ENCODE measurements at places on chromosomes 16 and 17.

DNA sequence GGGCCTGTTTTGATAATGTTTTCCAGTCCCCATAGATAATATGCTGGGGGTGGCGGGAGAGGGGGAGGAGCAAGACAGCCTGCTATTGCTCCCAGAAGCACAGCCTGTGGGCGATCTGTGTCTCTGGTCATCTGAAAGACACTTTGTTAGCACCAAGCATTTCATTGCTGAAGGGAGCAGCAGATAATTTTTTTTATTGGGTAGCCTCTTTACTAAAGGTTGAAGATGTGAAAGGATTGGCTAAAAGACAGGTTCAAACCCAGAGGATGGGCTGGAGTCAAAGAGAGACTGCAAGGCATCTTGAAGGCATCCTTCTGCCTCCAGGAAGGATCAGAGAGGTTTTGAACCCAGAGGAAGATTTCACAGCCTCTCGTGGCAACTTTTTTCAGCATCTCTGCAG lies 60.6 kb downstream of the C17orf67 start:
- no peak for DNase-seq

DNA sequence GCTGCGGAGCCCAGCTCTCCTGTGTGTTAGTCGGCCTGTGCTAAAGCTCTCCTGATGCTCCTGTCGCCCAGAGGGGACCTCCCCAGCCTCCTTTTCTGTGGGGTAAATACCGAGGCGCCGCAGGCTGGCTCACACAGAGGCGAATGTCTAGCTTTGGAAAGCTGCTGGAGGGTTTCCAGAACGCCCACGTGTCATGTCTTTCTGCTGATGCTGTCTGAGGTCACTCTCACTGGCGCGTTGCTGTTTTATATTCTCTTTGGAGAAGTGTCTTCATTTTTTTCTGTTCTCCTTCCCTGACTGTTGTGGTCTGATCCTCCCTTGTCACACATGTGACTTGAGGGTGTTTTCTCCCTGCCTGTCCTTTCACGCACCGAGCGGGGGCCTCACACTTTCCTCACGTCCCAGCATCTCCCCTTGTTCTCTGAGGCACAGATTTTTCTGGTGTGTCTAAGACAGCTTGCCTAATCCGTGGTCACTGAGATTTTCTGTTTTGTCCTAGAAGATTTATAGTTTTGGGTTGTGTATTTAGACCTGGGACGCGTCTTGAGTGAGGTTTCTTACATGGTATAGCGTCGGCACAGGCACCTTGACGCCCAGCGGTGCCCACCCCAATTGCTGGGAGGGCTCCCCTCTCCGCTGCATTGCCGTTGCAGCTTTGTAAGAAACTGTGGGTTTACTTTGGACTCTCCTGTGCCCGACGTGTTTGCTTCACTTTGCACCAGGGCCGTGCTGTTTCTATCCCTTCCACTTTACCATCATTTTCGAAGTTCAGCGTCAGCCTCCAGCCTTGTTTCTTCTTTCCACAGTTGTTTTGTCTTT lies 92.1 kb upstream of the ZNF750 start:
- no peak for DNase-seq

- DNase-seq: no peak
Measured at GRCh38 chr16:22634954-22635353, 124.3 kb downstream of the NPIPB5 start.

DNA sequence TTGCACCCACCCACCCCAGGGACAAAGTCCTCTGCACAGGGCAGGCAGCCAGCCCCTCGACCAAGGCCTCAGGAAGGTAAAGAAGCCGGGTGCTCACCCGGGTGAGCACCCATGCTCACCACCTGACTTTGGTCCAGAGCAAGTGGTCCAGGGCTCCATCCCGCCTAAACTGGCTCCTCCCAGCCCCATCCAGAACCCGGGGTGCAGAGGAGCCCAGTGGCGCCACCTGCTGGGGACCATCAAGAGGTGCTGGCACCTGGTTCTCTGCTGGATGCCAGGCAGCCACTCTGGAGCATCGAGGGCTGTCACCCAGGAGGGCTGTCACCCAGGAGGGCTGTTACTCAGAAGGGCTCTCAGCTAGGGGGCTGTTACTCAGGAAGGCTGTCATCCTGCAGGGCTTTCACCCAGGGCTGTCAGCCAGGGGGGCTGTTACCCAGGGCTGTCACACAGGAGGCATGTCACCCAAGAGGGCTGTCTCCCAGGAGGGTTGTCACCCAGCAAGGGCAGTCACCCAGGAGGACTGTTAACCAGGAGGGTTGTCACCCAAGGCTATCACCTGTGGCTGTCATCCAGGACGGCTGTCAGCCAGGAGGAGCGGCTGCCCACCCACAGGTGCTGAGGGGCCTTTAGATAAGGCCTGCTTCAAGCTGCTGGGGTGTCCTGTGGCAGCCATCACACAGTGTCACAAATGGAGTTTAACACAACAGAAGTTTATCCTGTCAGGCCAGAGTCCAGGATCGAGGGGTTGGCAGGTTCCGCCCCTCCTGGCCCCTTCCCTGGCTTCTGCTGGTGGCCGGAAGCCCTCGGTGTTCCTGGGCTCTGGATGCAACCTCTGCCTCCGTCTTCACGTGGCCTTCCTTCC lies 98.5 kb downstream of the TNFRSF13B start:
- no peak for DNase-seq

- DNase-seq: no peak
Measured at GRCh38 chr16:48555597-48556242, 54.3 kb downstream of the N4BP1 start.

GRCh38 chr16:630249-630814 lies 453 bp upstream of the WFIKKN1 start:
- no peak for DNase-seq

- no peak for DNase-seq
Measured at GRCh38 chr17:68328676-68329075, 37.4 kb downstream of the ARSG start.

DNA sequence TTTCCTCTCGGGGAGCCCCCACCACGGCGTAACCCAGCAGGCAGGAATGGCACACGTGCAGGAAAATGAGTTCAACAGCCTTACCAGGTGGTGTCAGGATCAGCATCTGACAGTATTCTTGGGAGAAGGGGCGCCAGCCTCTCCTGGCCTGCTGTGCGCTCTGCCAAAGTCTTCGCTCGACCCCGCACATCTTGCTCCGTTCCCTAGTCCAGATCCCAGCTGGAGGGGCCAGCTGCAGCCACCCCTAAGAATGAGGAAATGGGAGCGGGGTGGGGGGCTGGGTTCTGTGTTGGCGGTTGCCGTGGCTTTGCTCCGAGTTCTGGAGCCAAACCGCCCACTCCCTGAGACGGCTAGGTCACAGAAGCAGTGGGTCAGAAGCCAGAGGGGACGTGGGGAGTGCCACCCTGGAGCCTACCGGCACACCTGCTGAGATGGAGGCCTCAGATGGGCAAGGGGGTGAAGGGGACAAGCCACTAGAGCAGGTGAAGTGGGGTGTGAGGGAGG lies at the start of gene CHCT1:
Gene CHCT1, plus strand, starts transcription at position 328 of the 504 bp plus-strand sequence. Its CDS starts 104 bp downstream, at position 432.
- no peak for DNase-seq

- DNase-seq: no peak
Measured at GRCh38 chr17:43873091-43873490, 26.1 kb downstream of the CD300LG start.

DNA sequence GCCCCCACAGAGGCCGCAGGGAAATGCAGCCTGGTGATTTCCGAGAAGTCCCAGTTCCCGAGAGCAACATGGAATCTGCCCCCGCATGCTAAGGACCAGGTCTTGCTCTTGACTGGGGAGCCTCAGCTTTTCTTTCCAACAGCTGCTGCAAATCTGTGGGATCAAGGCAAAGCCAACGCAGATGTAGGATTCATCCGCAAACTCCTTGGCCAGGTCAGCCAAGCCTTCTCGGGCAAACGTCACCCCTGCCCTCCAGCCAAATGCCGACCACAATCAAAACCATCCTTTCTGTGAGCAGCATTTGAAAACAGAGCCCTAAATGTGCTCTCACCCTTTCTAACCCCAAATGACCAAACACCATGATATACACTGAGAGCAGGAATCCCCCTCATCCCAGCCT lies 54.0 kb downstream of the MRM3 start:
- DNase-seq: no peak

GRCh38 chr16:88385112-88385594 lies 2.4 kb downstream of the ZNF469 start:
- DNase-seq: no peak

All from CD4-positive, alpha-beta T cell treated with Interleukin-21 for 1 hour (primary cell).